NCI-H2227 treated with DMSO at 0.1 percent for 48 hours (cell line): ENCODE measurements at places on chromosomes 16 and 17.
A peak's percentile ranks its signal among the peaks of the same experiment; 100 is the strongest.

DNA sequence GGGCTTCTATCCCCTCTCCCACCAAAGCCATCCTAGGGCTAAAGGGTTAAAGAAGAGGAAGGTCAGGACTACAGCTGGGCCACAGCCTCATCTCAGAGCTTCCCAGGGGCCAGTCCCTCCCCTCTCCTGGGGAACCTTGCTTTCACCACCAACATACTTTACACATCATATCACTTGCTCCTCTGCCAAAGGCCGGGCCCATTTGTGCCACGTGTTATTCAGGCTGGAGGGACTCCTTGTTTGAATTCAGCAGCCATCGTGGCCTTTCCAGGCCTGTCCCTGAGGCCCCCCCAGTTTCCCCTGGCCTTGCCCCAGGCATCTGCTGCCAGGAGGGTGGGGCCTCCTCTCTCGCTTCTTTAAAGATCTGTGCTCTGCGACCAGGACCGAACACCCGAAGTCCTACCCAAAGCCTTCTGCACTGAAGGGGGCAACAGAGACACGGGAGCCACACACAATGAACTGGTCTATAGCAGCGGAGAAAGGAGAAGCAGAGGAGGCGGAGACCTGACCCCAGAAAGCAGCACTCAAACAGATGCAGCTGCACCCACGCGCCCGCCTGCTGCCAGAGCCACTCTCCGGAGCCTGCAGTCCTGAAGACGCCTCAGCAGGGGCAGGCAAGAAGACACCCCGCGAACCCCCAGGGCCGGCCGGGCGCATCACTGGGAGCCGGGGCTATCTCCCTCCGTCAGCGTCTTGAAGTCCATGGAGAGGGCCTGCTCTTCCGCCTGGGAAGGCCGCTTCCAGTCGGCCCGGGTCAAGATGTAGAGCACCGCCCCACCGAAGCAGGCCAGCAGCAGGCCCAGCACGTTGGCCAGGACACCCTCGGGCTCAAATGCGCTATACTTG, 12.1 kb downstream of the CYB561 start:
- DNase-seq: no peak

- no peak for DNase-seq
Observed at GRCh38 chr17:13263746-13264145, 245.9 kb upstream of the ELAC2 start.

DNA sequence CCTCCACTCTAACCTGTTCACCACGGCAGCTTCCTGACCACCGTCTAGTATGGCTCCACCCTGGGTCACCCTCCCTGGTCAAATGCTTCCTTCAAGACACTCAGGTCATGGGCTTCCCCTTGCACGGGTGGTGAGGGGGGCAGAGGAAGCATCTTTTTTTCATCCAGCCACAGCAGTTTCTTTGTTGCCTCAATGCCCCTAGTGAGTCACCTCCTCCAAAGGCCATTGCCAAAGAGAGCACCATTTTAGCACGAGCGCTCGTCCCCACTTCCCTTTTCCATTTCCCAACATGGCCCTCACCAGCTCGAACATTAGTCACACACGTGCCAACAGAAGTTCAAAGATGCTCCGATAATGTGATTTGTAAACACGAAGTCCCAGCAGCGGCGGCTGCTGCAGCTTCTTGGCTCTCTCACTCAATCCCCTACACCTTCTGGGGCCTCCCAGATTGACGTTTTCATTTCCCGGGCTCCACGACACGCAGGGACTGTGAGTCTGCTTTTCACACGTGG, 134.6 kb downstream of the GAS7 start:
- DNase-seq: no peak

GRCh38 chr16:1305823-1306222, 3.6 kb upstream of the UBE2I start:
- no peak for DNase-seq

DNA sequence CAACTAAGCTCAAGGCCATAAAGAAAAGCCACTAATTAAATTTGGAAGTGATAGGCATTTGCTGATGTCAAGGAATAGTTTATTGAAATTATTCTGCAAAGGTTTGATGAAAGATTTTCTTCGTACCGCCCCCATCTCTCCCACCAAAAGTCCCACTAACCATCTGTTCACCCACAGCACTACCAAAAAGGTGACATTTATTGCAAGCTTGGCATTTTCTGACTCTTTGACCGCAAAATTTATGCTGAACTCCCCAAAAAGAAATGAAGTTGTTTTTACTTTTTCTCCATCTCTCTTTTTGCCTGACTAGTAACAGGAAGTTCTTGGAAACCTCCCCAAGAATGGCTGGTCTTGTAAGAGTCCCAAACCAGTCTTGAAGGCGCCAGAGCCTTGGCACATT, 384.9 kb upstream of the SOX9 start:
- DNase-seq: no peak

- no peak for DNase-seq
Observed at GRCh38 chr17:70041061-70041460, 34.0 kb upstream of the KCNJ16 start.

DNA sequence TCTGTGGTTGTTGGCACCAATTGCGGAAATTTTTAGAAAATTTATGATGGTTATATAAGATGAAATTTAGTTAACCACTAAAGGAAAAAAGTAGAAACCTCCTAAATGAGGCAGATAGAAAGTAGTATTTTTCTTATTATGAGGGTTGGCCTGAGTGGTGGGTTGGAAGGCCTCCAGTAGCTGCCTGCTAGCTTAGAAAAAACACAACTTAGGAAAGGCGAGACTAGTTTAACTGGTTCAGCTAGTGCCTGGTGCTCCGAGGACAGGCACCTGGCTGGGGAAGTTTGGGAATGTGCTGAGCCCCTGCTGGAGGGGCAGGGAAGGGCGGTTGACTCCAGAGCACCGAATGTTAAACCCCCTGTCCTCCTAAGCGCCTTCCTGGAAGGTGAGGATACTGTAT, 19.9 kb downstream of the LDHD start:
- DNase-seq: no peak

GRCh38 chr17:82497483-82498405, 21.8 kb upstream of the FOXK2 start:
- peak; percentile 71 for DNase-seq

DNA sequence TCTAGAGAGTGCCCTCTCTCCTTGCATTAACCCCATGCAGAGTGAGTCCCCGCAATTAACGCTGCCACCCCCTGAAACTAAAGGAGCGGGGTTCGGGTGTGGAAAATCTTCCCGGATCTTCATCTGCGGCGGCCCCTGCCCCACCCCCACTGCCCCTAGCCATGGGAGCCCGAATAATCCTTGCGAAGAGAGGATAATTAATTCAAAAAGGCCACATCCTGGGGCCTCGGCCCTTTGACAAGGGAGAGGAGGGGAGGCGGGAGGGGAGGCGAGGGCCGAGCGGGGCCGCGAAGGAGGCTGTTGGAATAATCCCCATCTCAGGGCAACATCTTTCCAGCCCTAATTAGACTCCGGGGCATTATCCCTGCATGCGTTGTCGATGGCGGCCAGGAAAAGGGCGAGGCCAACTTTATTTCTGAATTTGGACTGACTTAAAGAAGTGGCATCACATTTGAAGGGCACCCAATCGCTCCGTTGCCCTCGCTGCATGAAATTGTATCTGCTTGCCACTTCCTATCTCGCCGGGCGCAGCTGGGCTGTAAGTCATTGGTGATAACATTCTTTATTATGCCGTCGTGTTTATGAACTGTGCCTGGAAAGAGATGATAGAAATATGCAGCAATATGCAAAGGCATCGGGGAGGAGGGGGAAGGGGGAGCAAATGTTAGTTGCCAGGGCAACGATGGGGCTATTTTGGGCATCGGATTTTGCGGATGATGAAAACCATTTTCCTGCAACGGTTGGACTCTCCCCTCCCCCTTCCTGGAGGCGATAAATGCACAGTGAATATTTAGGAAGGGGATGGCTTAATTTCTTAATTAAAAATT, 387.1 kb upstream of the TNRC6C start:
- peak; percentile 58 for DNase-seq

DNA sequence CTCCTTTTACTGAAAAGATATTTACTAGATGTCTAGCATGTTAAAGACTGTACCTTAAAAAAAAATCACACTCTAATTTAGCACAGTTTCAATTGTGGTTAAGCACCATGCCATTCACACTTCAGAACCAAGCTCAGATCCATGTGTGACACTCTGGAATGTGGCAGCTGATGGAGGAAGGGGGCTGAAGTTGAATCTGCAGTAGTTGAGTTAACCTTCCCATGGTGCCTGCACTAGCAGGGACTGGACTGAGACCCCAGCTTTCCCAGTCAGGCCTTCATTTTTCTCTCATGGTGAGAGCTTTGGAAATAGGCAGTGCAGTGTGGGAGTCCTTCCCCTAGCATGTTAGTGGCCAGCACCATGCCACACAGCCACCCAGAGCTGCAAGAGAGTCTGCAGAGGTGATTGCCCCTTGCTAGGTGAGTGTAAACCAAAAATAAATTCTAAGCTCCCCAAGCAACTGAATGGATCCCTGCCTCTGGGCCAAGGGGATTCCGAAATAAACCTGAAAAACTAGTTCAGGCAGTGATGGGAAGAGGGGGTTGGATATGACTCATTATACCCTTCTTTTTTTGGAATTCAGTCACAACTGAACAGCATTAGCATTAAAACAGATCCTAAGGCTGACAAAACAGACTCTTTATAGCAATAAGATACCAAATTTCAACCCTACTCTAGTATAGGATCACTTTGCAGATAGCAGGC, 208.5 kb downstream of the WWOX start:
- DNase-seq: no peak

DNA sequence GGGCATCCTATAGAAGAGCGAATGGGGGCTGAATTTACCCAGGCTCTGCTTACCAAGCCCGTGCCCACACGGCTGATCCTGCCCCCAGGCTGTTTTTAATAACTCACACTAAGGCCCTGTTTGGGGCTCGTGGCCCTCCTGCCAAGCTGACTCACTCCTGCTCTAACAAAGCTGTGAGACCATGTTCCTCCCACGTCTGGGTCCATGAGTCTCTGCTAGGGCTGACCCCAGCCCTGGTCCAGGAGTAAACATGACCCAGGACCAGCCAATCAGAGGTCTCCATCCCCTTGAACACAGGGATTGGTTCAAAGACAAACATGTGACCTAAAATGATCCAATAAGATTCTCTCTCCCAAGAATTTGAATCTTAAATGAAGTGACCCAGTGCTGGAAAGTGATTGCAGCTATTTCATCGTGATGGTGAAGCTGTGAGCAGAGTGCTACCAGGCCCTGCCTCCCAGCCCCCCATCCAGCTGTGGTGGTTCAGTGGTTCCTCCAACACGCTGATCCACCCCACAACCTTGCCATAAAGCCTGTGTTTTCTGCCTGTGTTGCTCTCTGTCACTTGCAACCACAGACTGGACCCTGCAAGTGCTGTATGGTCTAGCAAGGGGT, 57.2 kb downstream of the C16orf82 start:
- no peak for DNase-seq

- DNase-seq: no peak
Observed at GRCh38 chr16:1075546-1075945, 3.0 kb downstream of the SSTR5 start.
